ENCODE measurements at places on chromosomes 2 and 18.

GRCh38 chr2:160603771-160604510 is 110.3 kb upstream of the RBMS1 start:
- DNase-seq: no peak

- DNase-seq: no peak
These were observed at the start of gene CASP8 for GRCh38 chr2:201260302-201260800. CASP8 (plus strand) TSS chr2:201260536; CDS start chr2:201266487, 5,951 bp downstream.

DNA sequence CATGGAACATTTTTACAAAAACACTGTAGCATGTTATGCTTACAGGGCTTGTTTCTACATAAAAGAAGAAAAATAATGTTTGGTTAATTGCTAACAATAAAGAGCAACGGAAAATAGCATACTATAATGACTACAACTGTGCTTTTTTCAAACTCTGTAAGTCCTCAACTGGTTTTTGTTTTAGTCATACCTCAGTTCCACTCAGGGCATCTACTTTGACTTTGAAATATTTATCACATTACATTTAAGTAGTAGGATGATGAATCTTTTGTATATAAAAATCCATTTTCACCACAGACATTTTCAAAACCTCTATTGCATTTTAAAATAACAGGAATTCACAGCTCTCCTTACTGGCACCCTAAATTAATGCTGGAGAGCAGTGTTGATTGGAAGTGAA is 8.3 kb downstream of the SATB2 start:
- DNase-seq: no peak

DNA sequence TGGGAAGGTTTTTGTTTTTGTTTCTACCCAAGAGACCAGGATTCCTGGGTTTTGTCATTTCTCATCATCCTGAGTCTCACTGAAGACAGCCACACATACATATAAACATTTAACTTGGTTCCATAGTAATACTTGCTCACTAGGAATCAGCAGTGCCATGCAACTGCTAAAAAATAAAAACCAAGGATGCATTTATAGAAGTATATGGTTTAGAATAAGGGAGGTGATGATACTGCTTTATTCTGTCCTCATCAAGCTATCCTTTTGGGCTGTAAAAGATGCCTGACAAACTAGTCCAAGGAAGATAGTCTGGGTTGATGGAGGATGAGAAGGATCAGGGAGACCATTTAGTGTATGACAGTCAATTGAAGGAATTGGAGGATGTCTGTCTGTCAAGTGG is 740 bp downstream of the SPATA3 start:
- no peak for DNase-seq

- no peak for DNase-seq
These were observed 208.7 kb downstream of the CYP26B1 start for GRCh38 chr2:71938659-71939587.

DNA sequence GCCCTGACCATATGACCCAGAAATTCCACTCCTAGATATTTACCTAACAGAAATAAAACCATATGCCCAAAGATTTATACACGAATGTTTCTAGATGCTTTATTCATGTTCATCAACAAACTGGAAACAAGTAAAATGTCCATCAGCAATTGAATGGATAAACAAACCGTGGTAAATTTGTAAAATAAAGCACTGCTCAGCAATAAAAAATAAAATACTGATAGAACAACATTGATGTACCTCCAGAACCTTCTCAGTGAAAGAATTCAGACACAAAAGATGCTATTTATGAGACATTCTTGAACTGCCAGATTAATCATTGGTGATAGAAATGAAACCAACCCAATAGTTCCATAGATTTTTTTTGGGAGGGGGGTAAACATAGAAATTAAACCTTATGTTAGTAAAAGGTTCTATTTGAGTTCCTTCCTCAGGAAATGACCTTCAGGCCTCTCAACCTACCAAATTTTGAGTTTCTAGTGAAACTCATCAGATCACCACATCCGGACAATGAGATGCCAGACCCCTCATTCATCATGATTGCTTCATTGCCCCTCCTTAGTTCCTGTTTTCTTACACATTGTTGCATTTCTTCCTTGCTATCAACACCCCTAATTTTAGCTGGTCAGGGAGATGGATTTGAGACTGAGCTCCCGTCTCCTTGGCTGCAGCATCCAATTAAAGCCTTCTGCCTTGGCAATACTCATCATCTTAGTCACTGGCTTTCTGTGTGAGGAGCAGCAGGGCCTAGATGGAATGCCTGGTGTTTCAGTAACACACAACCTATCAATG is 203.5 kb downstream of the LPIN1 start:
- no peak for DNase-seq

- DNase-seq: peak; percentile 49
These were observed 1.2 kb downstream of the KIF5C start for GRCh38 chr2:148876202-148876594.

DNA sequence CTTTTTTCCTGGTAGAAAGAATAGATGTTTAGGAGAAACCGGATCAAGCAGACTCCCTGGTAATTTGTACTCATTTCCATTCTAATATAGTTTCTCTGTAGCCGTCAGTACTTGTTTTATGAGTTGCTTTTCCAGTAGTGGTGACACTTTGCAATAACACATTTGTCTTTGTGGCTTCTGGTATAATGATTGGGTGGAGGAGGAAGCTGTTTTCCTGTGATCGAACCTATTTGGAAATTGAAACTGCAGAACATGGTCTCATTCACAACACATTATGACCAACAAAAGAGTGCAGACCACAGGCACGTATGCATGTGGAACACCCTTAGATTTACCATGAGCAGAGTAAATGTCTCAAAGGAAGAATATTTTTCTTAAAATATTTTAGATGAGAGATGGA is 7.6 kb upstream of the SERPINB12 start:
- no peak for DNase-seq

DNA sequence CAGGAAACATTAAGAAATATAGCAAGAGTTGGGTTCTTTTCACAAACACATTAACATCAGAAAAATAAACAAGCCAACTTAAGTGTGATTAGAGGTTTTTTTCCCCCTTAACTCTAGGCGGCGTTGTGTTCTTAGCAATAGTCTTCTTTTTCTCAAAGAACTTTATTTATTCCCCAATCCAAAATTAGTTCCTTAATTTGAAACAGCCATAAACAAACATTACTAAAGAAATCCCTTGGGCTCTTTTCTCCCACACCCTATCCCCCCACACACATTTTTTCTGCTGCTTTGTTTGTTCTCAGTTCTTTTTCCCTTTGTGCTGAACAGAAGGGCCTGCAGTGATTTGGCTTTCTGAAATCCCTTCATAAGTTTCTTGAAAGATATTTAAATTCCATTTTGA is 13.2 kb upstream of the MYO1B start:
- DNase-seq: no peak

DNA sequence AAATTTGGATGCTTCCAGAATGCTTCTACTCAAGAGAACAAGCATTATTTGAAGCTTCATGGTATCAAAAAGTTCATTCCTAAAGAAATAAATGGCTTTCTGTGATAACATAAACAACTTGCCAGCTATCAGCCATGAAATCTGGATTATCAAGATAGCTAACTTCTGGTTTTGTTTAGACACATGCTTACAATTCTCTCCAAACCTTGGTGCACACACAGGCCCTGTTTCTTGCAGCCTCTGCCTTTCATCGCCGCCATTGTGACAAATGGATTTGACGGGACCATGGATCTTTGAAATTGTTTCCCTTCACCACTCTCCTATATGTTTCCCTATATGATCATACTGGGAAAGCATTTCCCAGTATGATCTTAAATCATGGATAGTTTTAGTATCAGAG is 47.9 kb upstream of the CABLES1 start:
- no peak for DNase-seq

- no peak for DNase-seq
These were observed 7.4 kb upstream of the MBOAT2 start for GRCh38 chr2:9010866-9011265.

Data from nephron progenitor cell (in vitro differentiated cells).